Foreskin fibroblast (primary cell): ENCODE measurements at places on chromosomes 1 and 21.

- no peak for DNase-seq
Observed at GRCh38 chr1:182662121-182662890, 22.1 kb downstream of the RGS8 start.

- DNase-seq: no peak
Observed at GRCh38 chr1:234530672-234531071, 51.7 kb upstream of the TARBP1 start.

- peak; percentile 90 for DNase-seq
Observed at GRCh38 chr21:44454747-44455523, at the start of gene LRRC3. LRRC3 (plus strand) TSS chr21:44455510; CDS start chr21:44456645, 1,135 bp downstream.

- DNase-seq: no peak
Observed at GRCh38 chr1:11541956-11542355, 63.0 kb downstream of the DISP3 start.

GRCh38 chr1:225426395-225427234 lies 1.2 kb downstream of the LBR start:
- peak; percentile 50 for DNase-seq

GRCh38 chr1:96674915-96675314 lies 46.7 kb upstream of the PTBP2 start:
- no peak for DNase-seq

GRCh38 chr1:53754484-53755312 lies 15.7 kb upstream of the GLIS1 start:
- peak; percentile 85 for DNase-seq

GRCh38 chr1:246769306-246769705 lies 45.1 kb downstream of the SCCPDH start:
- DNase-seq: peak; percentile 93

DNA sequence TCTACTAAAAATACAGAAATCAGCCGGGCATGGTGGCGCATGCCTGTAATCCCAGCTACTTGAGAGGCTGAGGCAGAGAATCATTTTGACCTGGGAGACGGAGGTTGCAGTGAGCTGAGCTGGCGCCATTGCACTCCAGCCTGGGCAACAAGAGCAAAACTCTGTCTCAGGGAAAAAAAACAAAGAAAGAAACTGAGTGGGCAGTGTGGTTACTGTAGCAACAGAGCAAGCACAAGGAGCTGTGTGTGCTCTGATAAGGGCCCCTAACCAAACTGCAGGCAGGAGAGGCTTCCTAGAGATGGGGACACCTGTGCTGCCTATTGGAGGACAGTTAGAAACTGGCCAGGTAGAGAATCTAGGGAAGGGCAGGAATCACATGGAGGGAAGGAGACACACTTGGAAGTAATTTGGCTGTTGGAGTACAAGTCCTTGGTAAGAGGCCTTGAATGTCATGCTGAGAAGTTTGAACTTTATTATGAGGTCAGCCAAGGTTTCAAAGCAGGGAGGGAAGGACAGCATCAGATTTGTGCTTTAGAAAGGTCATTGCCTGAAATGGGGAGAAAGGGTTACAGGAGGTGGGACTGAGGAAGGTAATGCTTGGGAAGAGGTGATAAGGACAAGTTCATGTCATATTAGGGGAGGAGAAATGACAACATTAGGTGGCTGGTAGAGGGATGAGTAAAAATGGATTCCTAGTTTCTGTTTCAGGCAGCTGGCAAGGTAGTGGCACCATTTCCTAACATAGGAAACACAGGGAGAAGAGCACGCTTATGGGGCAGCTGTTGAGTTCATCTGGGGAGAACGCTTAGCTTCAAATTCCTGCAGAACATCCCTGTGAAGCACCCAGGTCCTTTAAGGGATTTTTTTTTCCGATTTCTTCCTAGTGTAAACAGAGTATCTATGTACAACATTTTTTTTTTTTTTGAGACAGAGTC lies 69.2 kb upstream of the ARTN start:
- DNase-seq: no peak

DNA sequence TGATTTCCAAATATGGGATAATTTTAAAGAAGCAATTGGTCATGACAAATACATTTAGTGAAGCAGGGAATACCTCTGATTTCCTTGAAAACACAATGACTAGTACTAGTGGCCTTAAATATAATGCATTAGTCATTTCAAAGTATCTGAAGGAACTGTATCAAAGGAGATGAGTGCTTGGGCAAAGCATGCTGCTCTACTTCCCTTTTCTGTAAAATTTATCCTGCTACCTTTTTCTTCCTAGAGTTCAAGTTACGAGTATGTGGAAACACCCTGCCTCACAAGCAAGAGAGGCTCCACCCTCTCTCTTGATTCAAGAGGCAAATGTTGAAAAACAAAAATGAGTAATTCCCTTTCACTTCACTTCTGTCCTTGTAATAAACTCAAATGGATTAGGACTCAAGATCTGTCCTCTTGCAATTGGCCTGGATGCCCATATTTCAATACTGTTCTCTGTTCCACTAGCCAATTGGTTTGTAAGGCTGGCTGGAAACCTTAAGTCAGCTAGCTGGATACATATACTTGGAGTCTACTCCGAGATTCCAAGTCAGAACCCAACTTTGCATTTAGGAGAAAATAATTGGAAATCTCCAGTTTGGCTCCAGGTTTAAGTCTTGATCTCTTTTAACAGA lies 92.5 kb downstream of the CDC42BPA start:
- peak; percentile 86 for DNase-seq

- DNase-seq: no peak
Observed at GRCh38 chr1:204325944-204326343, 33.8 kb downstream of the PLEKHA6 start.

DNA sequence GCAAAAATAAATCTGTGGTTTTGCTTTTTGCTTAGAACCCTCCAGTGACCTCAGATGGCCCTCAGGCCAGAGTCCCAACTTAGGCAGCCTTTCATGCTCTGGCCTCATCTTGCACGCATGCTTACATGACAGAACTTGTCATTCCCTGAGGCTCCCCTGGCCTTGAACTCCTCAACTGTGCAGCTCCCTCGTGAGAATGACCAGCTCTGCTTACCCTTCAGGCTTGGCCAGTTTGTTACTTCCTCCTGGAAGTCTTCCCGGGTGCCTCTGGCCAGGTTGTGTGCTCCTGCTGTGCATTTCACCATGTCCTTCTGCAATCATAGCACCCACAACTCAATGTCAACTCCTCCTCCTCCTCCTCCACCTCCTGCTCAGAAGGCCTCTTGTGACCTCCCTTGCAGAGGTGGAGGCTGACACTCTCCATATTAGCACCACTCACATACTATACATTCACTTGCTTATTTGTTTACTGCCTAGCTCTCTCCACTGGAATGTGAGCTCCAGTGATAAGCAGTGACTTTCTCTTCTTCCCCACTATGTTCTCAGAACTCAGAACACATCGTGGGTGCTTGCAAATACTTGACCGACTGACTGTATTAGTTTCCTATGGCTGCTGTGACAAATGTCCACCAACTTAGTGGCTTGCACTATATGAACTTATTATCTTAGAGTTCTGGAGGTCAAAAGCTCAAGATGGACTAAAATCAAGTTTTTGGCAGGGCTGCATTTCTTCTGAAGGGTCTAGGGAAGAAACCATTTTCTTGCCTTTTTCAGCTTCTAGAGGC lies 41.9 kb downstream of the RCSD1 start:
- no peak for DNase-seq

- no peak for DNase-seq
Observed at GRCh38 chr1:201144701-201145100, 9.6 kb downstream of the TMEM9 start.

GRCh38 chr1:7667625-7668218 lies 103.4 kb upstream of the VAMP3 start:
- peak; percentile 93 for DNase-seq

DNA sequence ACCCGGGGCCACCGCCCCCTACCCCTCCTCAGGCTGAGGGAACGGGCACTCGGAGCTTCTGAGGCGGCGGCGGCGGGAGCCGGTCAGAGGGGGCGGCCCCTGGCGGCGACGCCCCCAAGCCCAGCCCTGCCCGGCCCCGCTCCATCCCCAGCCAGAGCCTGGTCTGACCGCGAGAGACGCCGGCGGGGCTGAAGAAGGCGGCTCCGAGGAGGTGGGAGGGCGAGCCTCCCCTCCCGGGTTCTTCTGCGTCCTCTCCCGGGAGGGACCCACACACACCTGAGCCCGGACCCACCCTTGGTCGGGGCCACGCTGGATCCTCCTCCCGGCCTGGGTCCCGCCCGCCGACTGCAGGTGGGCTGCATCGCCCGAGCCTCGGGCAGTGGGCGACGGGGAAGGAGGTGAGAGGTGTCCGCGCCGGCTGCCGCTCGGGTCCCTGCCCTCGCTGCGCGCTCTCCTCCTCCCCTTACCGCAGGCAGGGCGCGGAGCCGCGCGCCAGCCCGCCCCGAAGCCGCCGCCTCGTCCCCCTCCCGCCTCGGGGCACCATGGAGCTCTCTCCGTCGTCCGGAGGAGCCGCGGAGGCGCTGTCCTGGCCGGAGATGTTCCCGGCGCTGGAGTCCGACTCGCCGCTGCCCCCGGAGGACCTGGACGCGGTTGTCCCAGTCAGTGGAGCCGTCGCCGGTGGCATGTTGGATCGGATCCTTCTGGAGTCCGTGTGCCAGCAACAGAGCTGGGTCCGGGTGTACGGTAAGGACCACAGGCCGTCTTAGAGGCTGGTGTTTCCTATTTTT lies at the start of gene RASAL2:
RASAL2 (plus strand) TSS at position 154 of the 788 bp plus-strand sequence; CDS start at position 543, 389 bp downstream.
- peak; percentile 89 for DNase-seq

DNA sequence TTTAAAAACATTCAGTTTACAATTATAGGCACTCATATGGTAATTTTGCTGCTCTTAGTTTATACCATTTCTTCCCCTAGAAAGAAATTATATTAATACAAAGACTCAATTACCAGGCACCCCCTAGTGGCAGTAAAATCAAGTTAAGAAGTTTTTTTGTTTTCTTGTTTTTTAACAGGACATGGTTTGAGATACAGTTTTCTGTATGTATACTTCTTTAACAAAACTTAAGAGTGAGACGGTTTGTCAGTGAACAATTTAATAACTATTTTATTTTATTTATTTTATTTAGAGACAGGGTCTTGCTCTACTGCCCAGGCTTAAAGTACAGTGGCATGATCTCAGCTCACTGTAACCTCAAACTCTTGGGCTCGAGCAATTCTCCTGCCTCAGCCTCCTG lies 224.6 kb downstream of the FAF1 start:
- DNase-seq: peak; percentile 52

DNA sequence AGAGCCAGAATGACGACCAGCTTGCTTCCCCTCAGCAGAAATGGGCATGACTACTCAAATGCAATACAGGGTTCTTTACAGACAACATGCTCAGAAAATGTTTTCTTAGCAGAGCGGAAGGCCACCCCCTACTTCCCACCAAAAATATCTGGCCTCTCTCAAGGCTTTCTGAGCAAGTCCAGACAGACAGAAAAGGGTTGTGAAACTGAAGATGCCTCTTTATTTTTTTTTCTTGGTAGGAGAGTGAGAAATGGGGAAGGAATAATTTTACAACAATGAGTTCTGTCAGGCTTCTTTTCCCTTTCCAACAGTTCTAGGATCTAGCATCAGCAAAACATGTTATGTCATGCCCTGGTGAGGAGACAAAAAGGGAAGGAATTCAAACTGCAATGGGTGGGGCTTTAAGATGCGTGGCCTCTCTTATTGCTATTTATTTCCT lies 172.0 kb upstream of the CAMK1G start:
- peak; percentile 70 for DNase-seq

DNA sequence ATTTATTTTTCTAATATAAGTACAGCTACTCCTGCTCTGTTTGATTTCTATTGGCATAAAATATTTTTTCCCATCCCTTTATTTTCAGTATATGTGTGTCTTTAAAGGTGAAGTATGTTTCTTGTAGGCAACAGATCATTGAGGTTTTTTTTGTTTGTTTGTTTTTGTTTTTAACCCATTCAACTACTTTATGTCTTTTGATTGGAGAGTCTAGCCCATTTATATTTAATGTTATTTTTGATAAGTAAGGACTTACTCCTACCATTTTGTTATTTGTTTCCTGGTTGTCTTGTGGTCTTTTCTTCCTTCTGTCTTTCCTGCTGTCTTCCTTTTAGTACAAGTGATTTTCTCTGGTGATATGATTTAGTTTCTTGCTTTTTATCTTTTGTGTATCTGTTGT lies 285.1 kb upstream of the PROX1 start:
- no peak for DNase-seq
